Stimulated activated CD8-positive, alpha-beta memory T cell treated with anti-CD3 and anti-CD28 coated beads, Interleukin-12 subunit alpha, Interleukin-12 subunit beta, amount 100 ng/mL, for 1 hour (primary cell): ENCODE measurements at places on chromosomes 7 and 10.

- DNase-seq = no peak
Observed at GRCh38 chr7:13028036-13028824, 340.8 kb downstream of the ARL4A start.

DNA sequence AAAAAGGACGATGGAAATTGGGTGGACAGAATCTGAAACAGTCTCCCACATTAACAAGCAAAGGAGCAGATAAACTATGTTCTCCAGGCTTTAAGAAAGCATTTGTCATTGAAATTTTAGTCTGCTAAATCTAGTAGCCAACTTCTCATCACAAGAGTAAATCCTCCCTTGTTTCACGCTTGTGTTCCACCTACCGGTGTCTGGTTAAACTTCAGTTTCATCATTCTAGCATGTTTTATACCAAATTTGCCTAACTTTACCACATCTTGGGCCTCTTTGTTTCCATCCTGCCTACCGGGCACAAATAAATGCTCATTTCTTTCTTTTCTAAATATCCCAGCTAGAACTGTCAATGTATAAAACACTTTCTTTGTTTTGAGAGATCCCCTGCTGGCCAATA lies 5.8 kb downstream of the LIPA start:
- no peak for DNase-seq

DNA sequence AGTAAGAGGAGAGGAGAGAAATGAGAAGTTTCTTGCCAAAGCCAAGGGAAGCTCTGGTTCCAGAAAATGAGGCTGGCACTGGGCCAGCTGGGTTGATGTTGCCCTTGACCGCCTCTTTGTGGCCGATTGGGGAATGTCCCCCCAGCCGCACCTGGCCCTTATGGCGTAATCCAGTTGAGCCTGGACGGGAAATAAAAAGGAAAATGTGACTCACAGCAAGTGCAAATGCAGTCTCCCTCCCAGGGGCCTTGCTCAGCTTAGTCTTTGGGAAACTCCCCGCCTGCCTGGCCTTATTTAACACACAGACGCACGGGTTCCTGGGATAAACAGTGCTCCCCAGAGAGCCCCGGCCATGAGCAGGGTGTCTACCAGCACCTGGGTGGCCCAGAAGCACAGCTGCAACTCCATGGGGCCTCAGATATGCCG lies 174.8 kb downstream of the KIAA1217 start:
- DNase-seq = no peak

GRCh38 chr10:97279121-97279815 lies 13.2 kb downstream of the ARHGAP19 start:
- DNase-seq = no peak

DNA sequence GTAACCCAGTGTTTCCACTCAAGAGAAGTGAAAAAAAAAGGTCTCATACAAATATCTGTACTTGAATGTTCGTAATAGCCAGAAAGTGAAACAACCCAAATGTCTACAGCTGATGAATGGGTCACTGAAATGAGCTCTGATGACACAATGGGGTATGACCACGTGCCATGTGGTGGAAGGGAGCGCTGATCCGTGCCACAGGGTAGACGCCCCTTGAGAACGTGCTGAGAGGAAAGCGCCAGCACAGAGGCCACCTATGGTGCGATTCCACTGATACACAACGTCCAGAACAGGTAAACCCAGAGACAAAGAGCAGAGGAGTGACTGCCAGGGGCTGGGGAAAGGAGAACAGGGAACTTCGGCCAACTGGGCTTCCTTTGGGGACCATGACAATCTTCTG lies 50.3 kb downstream of the MAD1L1 start:
- DNase-seq = no peak

DNA sequence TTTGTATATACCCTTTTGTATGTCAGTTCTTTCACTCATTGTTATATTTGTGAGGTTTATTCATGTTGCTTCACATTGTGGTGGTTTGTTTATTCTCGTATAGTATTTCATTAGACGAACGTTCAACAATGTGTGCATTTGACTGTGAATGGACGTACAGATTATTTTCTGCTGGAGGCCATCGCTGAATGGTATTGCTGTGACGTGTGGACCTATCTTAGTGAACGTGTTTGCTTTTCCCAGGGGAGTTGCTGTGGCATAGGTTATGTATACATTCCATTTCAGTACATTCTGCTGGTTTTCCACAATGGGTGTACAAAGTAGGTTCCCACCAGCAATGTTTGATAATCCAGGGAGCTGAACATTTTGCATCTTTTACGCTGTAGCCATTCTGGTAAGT lies 31.1 kb upstream of the PLEKHS1 start:
- DNase-seq = no peak
